ENCODE measurements at places on chromosomes 1 and 21.
A peak's percentile ranks its signal among the peaks of the same experiment; 100 is the strongest.

- peak; percentile 60 for DNase-seq
These were observed 31.0 kb downstream of the SLC45A1 start for GRCh38 chr1:8348777-8349472.

DNA sequence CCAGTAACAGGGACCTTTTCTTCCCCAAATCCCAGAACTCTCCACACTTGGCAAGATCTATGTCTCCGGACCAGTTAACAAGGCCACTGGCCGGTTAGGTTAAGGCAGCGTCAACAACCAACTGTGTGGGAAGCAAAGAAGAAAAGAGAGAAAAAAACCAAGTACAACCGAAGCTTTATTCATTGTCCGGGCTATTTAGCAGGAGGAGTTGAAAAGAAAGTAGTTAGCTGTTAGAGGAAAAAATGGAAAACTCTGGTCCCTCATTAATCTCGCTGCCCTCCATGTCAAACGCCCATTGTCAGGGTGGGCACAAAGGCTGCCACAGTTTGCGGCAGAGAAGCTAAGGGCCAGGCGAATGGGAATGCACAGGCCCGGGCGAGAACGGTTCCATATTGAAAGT, 49.3 kb upstream of the GRIK3 start:
- no peak for DNase-seq

- DNase-seq, result peak; percentile 80
These were observed 754 bp downstream of the PRRC2C start for GRCh38 chr1:171486048-171486519.

GRCh38 chr1:24503059-24503751, 569 bp downstream of the RCAN3 start:
- peak; percentile 60 for DNase-seq

GRCh38 chr1:86468501-86468977, at the start of gene CLCA1:
TSS of gene CLCA1 (plus strand) at chr1:86468927. CDS start at chr1:86468972, 45 bp downstream.
- DNase-seq, result no peak

DNA sequence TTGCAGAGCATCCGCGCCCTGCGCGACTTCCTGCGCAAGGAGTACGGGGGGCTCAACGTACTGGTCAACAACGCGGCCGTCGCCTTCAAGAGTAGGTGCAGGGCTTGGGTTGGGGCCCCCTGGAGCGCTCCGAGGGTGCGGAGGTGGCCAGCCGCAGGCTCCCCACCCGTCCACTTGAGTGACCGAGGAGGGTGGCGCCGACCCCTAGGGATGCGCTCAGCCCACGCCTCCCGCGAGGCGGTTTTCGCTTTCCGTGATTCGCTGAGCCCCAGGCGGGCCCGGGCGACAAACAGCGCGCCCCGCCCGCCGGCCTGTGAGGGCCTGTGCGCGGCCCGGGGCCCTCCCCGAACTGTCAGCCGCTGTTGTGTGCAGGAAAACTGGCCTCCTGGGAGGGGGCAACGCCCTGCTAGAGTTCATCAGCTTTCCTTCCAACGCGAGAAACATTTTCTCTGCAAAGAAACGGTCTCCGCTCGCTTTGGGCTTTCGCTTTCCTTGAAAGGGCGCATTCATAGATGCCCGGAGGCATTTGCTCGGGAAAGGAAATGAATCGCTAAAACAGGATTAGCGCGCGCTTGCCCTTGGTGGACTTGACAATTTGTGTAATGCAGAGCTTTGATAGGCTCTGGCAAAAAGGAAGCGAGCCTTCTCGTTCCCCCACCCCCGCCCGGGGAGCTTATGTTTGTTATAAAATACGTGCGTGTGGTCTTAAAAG, 668 bp downstream of the CBR3 start:
- DNase-seq, result peak; percentile 19

GRCh38 chr1:75129660-75129982, 4.6 kb upstream of the LHX8 start:
- DNase-seq, result no peak

GRCh38 chr1:79604490-79605198, 598.1 kb upstream of the ADGRL4 start:
- no peak for DNase-seq

- no peak for DNase-seq
These were observed 2.6 kb upstream of the PYCR2 start for GRCh38 chr1:225926551-225927113.

DNA sequence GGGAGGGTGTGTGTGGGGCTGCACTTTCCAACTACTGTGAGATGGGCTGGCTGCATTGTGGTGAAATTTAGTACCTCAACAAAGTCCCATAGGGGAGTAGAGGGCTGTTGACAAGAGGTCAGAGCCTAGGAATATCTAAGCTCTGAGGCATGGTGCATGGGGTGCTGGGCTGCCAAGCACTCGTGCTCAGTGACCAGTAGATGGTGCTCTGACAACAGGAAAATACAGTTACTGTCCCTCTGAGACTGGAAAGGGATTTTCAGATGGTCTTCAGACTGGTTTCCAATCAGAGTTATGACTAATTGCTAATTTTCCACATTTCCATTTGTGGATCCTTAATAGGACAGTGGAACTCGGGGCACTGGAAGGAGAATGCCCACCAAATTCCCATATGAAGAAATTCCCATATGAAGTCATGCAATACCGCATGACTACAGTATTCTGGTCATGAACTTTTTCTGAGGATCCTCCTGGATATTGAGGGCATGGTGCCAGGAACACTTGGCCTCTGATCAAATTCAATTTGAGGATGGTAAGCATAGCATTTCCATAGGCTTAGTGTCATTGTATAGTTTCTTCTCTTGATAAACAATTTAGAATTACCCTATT, 4.1 kb upstream of the CACNA1E start:
- DNase-seq, result no peak

- no peak for DNase-seq
These were observed 51.4 kb upstream of the HNRNPU start for GRCh38 chr1:244915736-244916135.

GRCh38 chr1:29338908-29339575, 102.7 kb downstream of the PTPRU start:
- no peak for DNase-seq

GRCh38 chr1:115496904-115497527, 144.8 kb upstream of the VANGL1 start:
- no peak for DNase-seq

DNA sequence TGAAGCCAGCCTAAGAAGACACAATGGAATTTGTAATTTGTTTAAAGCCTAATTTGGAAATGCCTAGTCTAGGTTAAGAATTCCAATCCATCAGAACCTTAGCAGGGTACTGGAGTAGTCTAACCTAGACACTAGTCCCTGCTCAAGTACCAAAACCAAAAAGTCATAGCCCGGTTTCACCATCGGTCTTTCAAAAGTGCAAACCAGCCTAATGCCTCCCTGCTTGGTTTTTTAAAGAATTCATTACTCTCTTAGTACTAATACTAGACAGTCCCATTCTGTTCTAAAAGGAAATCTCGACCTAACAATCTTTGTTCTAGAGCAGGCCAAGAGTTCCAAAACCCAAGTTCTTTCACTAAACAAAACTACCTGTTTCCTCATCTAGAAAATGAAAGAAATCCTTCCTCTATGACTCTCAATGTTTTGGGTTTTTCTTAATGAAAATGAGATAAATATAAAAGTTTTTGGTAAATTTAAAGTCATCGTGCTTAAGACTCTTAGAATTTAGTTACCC, 2.6 kb downstream of the PUM1 start:
- DNase-seq, result no peak

GRCh38 chr1:41830726-41831125, 88.0 kb downstream of the HIVEP3 start:
- no peak for DNase-seq

DNA sequence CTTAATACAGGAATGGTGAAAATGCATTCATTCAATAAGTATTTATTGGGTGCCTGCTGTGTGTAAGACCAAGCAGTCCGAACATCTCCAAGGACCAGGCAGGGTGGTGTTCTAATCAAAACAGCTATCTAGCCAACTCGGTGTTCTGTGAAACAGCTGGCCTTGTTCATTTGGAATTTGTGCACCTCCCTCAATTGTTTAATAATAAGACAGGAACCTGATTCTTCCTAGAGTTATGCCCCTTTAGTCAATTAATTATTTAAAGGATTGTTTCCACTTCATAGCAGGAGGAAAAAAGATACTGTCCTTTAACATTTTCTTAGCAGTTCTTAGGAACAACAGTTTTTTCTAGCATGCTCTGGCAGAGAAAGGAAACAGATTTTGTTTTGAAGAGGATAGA, 30.4 kb downstream of the S100A10 start:
- no peak for DNase-seq

GRCh38 chr21:16186742-16187141, 457.0 kb downstream of the USP25 start:
- DNase-seq, result no peak

DNA sequence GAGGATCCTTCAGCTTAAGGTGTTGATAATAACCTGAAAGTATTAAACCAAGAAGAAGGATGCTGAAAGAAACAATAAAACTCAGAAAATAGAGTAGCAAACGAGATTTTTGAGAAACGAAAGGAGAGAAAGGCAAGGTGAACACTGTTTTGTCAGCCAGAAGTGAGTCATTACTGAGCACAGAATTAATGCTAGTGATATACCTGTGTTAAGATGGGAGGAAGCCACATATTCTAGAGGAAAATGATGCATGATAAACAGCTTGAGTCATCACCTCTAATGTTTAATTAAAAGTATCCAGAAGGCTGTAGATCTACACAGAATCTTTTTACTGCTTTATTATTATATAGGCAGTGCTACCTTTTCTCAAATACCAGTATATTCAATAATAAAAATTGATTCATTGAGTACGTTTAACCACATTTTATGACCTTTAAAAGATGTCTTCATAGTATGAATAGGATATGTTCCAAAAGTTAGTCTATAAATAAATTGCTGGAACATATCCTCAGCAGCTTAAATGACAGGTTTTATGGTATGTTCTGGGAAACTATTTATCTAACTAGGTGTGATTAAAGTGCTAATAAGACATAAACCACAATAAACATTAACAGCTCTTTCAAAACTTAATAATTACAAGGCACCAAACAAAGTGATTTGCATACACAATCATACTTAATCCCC, 10.3 kb downstream of the SH3GLB1 start:
- DNase-seq, result no peak

DNA sequence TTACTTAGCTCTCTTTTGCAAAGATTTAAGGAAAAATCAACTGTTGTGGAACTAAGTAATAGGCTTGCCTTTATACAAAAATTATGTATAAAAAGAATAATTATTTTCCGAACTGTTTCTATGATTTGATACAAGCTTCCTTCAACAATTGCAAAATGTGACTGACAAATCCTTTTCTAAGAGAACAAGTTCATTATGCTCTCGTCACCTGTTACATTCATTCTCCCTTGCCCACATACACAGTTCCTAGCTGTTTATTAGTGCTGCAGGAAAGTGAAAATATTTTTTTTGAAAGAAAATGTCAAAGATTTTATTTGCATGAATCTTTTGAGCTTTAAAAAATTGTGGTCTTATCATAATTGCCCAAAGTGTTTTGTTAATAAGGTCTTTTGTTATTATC, 466.2 kb downstream of the USP25 start:
- DNase-seq, result no peak

GRCh38 chr1:101188331-101188730, 48.5 kb upstream of the S1PR1 start:
- no peak for DNase-seq

GRCh38 chr1:50705041-50705440, 255.0 kb downstream of the FAF1 start:
- no peak for DNase-seq

DNA sequence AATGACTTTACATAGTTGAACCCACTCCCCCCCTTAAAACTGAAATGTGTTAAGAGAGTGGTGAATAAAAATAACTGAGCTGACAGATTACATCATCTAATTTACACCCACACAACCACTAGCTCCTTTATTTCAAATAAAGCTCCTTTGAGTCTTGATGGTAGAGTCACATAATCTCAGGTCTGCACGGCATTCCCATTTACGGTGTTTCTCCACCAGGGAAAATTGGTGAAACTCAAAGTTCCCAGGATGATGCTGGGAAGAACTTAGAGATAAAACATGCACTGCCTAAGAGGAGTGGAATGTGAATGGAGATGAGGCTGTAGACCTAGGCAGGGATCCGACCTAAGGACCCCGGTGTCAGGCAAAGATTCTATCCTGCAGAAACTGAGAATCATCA, 727.8 kb upstream of the ADAMTS5 start:
- DNase-seq, result no peak

GRCh38 chr1:207868251-207868773, 42.6 kb downstream of the CD34 start:
- no peak for DNase-seq
